Right lung (tissue), 10 donors: ENCODE measurements at places on chromosomes 7 and 10. TPM values are rescaled to one million over a fixed set of nuclear protein-coding genes. Genes with fewer than 3 reads are reported as not detected.

GRCh38 chr7:157096286-157097055, 42.3 kb upstream of the UBE3C start:
- no peak for DNase-seq

DNA sequence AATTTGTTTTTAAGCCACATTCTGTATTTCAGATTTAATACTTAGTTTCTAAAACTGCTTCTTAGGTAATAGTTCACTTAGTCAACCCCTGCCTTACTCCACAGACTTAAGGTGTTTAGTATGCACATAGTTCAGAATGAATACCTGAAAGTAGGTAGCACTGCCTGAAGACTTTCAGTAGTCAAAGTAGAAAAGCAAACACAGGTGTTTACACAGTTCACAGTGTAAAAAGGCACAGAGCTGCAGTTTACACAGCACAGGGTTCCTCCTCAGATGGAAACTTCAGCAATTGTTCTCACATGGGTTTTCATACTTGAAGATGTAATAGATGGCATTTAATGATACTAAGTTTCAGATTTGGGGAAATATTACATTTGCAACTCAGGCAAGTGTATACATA, 3.1 kb upstream of the PKD1L1 start:
- DNase-seq: peak; percentile 14

The CRHR2 gene
- polyA plus RNA-seq: 0.15 TPM

The MBLAC1 gene
- 1.7 TPM for polyA plus RNA-seq

DNA sequence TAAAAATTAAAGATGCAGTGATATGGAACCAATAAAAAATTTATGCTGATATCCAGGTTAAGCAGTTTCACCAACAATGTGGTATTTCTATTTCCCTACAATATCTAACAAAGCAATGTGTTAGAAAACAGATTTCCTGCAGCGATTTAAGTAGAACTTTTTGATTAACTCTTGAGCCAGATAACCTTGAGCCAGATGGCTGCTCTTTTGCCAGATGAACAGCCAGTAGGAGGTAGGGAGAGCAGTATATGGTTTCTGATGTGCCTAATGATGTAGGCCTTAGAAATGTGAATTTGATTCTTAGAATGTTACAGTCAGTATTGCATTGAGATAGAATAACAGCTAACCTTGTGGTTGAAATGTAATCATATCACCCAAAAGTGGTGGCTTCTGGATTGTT, 31.1 kb downstream of the STAMBPL1 start:
- no peak for DNase-seq
